Fibroblast of pulmonary artery (primary cell): ENCODE measurements at places on chromosomes 4 and X.

DNA sequence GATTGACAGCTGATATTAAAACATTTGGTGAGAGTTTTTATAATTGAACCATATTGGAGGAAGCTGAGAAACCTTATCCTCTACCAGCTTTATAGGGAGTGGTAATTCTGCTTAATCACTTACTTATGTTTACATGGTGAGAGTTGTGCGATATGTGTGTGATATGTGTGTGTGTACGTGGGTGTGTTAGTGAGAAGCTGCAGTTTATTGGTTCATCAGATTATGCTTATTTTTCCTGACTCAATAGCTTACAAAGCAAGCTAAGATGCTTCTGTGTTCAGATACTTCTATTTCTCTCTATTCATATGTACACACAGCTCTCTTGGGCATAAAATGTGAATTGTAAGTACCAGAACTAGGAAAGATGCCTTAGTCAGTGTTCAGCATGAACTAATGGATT is 343.7 kb downstream of the GRIA2 start:
- DNase-seq = no peak

DNA sequence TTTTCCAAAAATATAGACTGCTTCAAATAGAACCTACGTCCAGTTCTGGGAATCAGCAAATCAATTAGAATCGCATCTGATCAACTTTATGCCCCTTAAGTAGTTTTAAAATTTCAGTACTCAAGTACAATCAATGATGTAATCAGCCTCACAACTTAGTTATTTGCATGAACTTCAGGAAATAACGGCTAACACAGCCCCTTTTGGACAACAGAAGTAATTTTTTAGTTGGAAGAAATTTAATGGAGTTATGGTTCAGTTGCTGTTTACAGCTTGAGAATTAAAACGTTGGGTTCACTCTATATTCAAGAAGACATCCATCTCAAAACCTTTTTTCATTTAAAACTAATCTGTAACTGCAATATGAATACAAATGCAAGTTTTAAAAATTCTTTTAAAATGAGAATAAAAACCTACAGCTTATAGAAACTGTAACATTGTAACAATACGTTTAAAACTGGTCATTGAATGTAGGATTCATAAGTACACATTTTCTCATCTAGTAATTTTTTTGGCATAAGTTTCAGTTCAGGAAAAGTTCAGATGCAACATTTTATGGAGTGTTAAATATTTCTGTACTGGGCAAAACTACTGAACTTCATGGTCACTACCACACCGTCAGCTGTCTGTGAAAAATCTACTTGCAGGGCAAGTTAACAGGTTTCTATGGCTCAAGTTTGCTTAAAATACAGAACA is 956 bp downstream of the TAPT1 start:
- DNase-seq = peak; percentile 49

- DNase-seq = no peak
These were observed 110.7 kb upstream of the NKX1-1 start for GRCh38 chr4:1516881-1517480.

- no peak for DNase-seq
These were observed 41.6 kb upstream of the TLR3 start for GRCh38 chr4:186027405-186027804.

DNA sequence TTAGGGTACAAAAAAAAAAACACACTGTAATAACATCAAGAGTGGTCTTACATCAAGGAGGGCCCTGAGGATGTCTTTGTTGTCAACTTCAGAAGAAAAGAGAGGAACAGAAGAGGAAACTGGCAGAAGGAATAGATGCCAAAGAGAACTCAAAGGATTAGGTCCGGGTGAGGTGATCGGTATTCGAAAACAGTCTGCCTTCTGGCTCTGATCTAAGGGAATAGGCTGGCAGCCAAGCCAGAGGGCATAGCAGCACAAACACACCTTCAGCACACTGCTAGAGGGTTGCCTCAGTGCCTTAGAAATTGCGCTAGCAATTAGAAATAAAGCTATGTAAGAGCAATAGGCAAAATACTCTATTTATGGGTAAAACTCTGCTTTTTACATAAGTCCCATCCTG is 91.4 kb upstream of the TTC29 start:
- DNase-seq = no peak

- peak; percentile 60 for DNase-seq
These were observed 109.2 kb upstream of the EDNRA start for GRCh38 chr4:147371661-147372060.

DNA sequence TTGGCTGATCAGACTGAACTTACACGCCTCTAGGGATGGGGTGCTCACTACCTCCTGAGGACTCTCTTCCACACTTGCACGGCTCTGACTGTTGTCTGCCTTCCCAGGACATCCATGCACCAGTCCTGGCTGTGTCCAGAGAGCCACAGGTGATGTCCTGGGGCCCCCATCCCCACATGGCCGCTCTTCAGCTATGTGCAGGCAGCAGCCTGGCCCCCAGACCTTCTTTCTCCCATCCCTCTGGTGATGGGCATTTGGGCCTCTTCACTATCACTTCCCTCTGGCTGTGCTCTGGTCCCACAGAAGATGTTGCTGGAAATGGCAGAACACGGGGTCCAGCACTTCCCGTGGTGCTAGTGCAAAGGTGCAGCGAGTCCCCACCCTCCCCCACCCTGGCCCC is 40.9 kb upstream of the HMX1 start:
- no peak for DNase-seq

- DNase-seq = peak; percentile 16
These were observed 7.5 kb downstream of the YY2 start for GRCh38 chrX:21863241-21863640.

DNA sequence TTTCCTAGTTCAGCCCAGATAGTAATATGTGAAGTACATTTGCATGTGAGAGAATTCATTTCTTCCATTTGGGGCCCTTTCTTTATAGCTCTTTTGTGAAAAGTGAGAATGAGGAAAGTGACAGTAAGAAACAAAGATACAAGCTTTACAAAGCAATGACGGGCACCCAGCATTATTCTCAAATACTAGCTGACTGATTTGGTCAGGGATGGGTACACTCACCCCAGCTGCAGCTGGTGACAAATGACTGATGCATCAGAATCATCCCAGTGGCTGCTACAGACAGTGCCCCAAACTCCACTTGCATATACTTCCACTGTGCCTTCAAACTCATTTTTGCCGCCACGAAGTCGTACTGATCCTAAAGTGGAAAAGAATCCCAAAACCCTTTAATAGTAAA is 14.8 kb downstream of the PRSS12 start:
- DNase-seq = no peak

- peak; percentile 36 for DNase-seq
These were observed 44.6 kb upstream of the LINC00632 start for GRCh38 chrX:140664939-140665338.

DNA sequence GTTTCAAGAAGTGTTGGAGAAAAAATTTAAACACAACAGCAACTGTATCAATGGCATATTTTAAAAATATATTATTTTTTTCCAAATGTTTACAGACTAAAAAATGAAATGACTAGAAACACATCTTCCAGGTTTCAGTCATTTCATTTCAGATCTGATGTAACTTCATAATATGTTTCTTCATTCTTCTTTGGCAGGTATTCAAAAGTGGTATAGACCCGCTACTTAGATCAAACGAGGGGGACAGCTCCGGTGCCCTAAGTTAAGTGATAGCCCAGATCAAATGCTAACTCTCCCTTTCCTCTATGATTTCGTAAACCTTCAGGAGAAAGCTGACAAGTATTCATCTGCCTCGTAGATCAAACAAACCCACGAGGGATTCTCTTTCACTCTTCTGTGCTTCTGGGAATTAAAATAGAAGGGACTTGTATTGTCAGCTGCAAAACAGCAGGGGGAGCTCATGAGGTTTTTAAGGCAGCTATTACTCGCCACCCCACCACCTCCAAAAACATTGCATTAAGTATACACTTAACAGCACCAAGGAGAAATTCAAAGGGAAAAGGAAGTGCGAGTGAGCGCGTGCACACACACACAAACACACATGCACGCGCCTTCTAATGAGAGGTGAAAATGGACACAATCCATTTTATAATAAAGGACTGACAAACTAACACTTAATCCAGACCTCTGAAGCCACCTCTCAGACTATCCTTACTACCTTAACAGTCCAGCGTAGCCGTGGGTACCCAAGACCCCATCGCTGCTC is 21.4 kb downstream of the HELT start:
- peak; percentile 81 for DNase-seq

- no peak for DNase-seq
These were observed 28.0 kb upstream of the CD40LG start for GRCh38 chrX:136619899-136620505.

GRCh38 chr4:76430519-76431388 is 4.3 kb upstream of the SHROOM3 start:
- DNase-seq = peak; percentile 75

DNA sequence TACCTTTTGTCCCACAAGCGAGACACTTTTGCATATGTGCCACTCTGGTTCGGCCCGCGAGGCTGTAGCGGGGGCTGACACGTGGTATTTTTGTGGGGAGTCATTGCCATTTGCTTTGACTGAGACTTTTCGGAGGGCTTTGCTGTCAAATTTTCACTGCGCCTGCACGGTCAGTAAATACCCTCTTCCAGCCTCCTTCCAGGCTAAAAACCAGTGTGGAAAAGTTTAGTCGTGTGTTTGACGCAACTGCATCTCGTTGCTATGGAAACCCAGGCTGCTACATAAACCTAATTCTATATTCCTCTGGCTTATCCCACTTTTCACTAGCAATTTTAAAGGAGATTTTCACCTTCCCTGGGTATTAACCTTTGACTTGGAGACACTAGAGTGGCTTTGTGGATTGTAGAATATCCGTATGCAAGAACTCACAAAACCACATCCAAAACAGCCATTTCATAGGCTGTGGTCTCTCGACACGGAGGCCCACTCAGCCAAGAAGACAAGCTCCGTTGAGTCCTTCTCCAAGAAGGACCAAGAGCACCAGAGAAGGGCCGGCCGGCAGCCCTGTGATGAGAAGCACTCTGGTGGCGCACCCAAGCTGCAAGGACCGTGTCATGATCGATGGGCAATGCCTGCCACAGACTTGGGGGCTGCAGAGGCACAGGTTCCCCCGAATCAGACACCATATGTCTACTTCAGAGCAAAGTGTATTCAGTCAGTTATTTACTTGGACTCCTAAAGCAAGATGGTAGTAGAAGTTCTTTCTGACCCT is 38.4 kb upstream of the ENPP6 start:
- no peak for DNase-seq

DNA sequence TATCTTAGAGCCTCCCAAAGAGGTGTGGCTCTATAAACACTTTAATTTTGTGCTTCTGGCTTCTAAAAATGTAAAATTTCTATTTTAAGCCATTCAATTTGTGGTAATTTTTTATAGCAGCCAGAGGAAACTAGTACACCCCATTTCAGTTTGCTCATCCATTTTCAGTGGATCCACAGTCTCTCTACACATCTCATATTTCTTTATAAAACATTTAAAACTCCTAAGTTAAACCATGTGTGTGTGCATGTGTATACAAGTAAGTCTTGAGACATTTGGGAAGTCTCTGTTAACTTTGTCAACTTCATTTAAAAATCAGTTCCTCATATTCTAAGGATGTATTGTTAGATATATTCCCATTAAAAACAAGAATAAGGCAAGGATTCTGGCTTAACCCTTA is 273.2 kb downstream of the IL15 start:
- no peak for DNase-seq

- no peak for DNase-seq
These were observed 1.2 kb upstream of the NMU start for GRCh38 chr4:55637272-55637820.

DNA sequence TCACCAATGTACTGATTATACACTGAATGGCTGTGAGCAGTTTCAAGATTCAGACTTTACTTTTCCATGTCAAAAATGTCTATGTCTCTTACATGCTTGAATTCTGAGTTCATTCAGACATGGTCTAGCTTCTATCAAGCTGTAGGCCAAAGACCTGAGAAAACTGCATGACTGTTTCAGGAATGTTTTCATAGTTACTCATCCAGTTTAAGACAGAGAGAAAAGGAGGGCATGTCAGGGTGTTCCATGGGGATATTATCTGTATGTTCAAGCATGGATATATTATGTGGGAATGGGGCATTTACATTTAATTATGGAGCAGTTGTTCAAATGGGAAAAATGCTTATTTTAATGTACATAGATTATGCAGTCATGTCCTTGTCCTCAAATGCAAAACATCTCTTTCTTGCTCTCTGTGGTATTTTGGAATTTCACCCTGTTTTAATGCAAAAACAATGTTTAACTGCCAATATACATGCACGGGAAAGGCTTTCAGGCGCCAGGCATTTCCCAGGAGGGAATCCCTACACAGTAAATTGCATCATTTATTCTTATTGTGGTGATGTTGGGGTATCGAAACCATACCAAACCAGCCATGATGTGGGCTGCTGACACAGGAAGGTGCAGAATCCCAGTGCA is 429.1 kb upstream of the INTU start:
- DNase-seq = peak; percentile 16

GRCh38 chrX:20361890-20362262 is 95.2 kb upstream of the RPS6KA3 start:
- DNase-seq = peak; percentile 59

- no peak for DNase-seq
These were observed 113.5 kb downstream of the NAA11 start for GRCh38 chr4:79212311-79212710.

DNA sequence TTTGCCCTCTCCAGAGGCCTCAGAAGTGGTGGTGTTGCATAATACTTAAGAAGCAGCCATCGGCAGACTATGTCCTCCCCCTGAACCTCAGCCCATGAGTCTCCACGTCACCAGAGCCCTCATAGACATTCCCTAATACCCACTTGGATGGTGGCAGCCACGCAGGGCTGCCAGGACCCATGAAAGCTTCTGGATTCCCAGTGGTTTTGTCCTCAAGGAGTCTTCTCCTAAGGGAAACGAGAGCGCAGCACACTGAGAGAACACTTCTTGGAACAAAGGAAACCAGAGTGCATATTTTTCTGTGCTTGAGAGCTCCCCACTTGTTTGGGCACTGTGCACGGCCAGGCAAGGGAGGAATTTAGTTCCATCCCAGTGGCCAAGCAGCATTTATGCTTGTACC is 204.1 kb upstream of the DMD start:
- DNase-seq = no peak

DNA sequence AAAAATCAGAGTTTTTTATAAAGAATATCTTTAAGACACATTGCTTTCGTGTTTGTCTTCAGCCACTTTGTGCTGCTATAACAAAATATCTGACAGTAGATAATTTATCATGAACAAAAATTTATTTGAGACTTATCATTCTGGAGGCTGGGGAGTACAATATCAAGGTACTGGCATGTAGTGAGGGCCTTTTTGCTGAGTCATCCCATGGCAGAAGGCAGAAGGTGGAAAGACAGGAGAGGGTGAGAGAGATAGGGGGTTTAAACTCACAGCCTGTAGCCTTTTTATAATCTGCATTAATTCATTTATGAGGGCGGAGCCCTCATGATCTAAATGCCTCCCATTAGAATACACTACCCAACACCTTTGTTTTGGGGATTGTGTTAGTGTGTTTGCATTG is 431.2 kb upstream of the FAM47C start:
- no peak for DNase-seq

- no peak for DNase-seq
These were observed 105.5 kb downstream of the ARHGAP10 start for GRCh38 chr4:147837435-147837834.

DNA sequence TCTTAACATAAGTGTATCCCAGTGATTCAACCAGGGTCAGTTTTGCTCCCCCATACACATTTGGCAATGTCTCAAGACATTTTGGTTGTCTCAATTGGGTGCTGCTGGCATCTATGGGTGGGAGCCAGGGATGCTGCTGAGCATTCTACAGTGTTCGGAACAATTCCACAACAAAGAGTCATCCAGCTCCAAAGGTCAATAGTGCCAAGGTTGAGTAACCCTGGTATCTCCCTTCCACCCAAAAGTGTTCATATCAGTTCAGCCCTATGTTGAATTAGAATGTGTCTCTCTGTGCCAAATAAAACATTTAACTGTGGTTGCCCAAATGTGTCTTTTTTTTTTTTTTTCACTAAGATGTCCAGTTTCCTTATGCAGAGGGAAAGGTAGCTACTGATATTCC is 129.4 kb upstream of the RAI2 start:
- no peak for DNase-seq
